Left renal pelvis (tissue), 4 donors: ENCODE measurements at places on chromosomes 11 and 22. TPM values are rescaled to one million over a fixed set of nuclear protein-coding genes. Genes with fewer than 3 reads are reported as not detected.

DNA sequence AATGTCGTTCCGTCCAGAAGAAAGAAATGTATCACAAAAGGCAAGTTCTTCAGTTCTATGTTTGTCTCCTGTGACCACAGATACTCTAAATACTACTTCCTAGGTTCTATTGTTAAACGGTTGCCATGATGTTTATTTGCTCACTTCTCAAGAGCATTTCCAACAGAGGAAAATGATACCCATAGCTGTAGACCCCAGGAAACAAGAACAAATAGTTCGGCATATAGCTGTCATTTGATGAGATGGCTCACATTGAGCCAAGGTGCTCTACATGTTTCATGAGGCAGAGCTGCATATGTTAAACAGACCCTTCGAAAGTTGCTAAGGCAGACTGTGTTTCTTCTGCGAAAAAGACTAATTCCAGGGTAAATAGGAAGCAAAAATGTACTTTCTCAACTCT is 15.4 kb upstream of the ANGPTL5 start:
- no peak for DNase-seq

DNA sequence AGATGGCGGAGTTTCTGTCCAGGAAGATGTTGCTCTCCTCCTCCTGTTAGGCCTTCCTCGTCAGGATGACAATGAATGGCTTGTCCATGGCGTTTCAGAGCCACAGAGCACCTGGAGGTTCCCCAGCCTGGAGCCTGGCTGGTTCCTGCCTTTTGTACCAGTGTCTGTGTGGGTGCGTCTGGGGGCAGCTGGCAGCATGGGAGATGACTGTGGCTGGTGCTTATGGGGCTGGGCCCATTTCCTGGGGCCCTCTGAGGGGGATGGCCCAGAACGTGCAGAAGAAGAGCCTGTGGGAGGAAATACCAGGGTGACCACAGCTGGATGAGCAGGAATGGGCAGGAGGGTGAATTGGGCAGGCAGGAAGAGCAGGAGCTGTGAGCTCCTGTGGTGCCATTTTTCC is 6.7 kb downstream of the SLC37A2 start:
- no peak for DNase-seq

Gene TTC28
- polyA plus RNA-seq: 34.8 TPM

- DNase-seq: no peak
These were observed 19.8 kb downstream of the MCM5 start for GRCh38 chr22:35419756-35420155.

- no peak for DNase-seq
These were observed 1.3 kb upstream of the KDM2A start for GRCh38 chr11:67117672-67118180.

DNA sequence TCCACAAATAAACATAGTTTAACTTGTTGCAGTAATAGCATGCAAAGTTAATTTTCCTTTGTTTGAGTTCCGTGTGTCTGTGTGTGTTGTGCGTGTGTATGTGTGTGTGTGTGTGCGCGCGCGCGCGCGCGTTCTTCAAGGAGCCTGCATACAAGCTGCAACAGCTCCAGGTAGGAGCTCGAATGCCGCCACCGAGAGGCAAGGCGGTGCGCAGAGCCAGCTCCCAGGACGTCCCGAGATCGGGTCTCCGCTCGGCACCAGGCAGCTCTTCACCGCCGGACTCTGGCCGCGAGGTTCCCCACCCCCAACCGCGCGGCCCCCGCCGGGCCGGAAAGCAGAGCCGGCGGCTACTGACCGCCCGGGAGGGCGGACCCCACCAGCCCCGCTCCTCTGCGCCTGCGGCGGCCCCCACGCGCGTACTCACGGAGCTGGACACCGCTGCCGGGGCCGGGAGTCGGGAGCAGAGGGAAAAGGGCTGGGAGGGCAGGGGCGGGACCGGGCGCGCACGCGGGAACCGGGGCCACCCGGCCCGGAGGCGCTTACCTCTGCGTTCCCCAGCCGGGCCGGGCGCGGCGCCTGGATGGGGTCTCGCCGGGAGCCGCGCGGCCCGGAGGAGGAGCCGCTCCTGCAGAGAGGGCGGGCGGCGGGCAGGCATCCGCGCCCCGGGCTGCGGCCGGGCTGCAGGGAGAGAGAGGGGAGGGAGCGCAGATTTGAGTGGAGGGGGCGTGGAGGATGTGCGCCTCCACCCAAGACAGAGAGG is 40.4 kb upstream of the AKIP1 start:
- peak; percentile 60 for DNase-seq

Gene MUC5AC
- polyA plus RNA-seq: 0.02 TPM

Gene MS4A12
- not detected for polyA plus RNA-seq
